Mononuclear cell (primary cell): ENCODE measurements at places on chromosomes 2 and 18. TPM values are rescaled to one million over a fixed set of nuclear protein-coding genes. Genes with fewer than 3 reads are reported as not detected.

COL3A1 gene
- 0.42 TPM for total RNA-seq

C18orf32 gene
- total RNA-seq = 25.3 TPM

IGFBP5 gene
- total RNA-seq = 0.21 TPM

THSD7B gene
- not detected for total RNA-seq

CNDP1 gene
- total RNA-seq = not detected

BCL11A gene
- 11.2 TPM for total RNA-seq

IDH1 gene
- 6.7 TPM for total RNA-seq

NDC80 gene
- total RNA-seq = 8.6 TPM

FSIP2 gene
- total RNA-seq = 0.10 TPM
